ENCODE measurements at places on chromosomes 12 and 14. TPM values are rescaled to one million over a fixed set of nuclear protein-coding genes. Genes with fewer than 3 reads are reported as not detected.

Gene P2RX7
- 6.6 TPM for total RNA-seq

Gene PAH
- not detected for total RNA-seq

Gene DEPDC4
- total RNA-seq: 3.6 TPM

Gene ASB2
- total RNA-seq: 2.4 TPM

Gene RNASE2
- not detected for total RNA-seq

Gene KCNJ8
- not detected for total RNA-seq

Gene DAO
- total RNA-seq: not detected

Gene DPPA3
- total RNA-seq: not detected

Gene RNU6-8
- not detected for total RNA-seq

Gene PTPRQ
- total RNA-seq: not detected

Gene CNOT2
- 66.0 TPM for total RNA-seq

Gene EPYC
- total RNA-seq: not detected

GRCh38 chr12:29152223-29152868, 3.3 kb downstream of the FAR2 start:
- no peak for DNase-seq
- H3K4me3 ChIP-seq: no peak overlapping the region
- H3K4me1 ChIP-seq: peaks cover 8% of the 10 kb centered on the region

DNA sequence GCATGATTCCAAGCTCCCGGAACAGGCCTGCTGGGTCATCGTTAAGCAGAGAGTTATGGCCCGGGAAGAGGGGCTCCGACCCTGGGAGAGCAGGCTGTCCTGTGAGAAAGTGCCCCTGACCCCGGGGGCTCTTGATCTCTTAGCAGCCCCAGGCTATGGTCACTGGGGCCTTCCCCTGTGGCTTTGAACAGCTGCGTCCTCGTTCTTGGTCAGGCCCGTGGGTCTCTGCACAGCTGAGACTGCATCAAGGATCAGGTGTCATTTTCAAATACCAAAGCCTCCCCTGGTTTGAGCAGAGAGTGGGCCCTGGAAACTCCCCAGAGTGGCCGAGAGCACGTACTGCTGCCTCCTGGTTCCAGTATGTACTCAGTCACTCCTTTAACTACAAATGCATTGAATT, 114.8 kb downstream of the ESRRB start:
- DNase-seq: no peak
- H3K27me3 ChIP-seq: no peaks in the 10 kb centered on the region
- no peaks in the 10 kb centered on the region for H3K4me1 ChIP-seq
- H3K36me3 ChIP-seq: no peaks in the 10 kb centered on the region
- no peak overlapping the region for H3K4me3 ChIP-seq

GRCh38 chr12:75909714-75910656, 121.6 kb downstream of the PHLDA1 start:
- DNase-seq: no peak
- H3K4me1 ChIP-seq: peaks cover 12% of the 10 kb centered on the region
- H3K4me3 ChIP-seq: no peak overlapping the region
- H3K36me3 ChIP-seq: no peaks in the 10 kb centered on the region
- H3K27me3 ChIP-seq: peaks cover 8% of the 10 kb centered on the region

- H3K27me3 ChIP-seq: no peaks in the 10 kb centered on the region
- H3K36me3 ChIP-seq: peaks cover 45% of the 10 kb centered on the region
- DNase-seq: no peak
- no peak overlapping the region for H3K27ac ChIP-seq
- no peak overlapping the region for H3K4me3 ChIP-seq
These were observed 53.5 kb downstream of the RAB35 start for GRCh38 chr12:120062976-120063579.

DNA sequence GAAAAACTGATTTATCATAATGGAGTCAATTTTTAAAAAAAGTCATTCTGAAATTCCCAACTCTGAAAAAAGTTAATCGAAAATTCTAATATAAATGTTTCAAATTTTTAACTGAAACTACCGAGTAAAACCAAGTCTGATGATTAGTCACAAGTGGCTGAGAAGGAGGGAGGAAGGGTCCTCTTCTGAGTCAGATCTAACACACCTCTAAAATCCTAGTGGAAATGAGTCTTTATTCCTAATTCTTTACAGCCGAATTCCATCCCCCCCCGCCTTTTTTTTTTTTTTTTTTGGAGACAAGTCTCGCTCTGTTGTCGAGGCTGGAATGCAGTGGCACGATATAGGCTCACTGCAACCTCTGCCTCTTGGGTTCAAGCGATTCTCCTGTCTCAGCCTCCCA, 37.9 kb downstream of the RAD9B start:
- DNase-seq: no peak
- H3K27ac ChIP-seq: no peak overlapping the region
- H3K4me3 ChIP-seq: no peak overlapping the region
- H3K4me1 ChIP-seq: peaks cover 32% of the 10 kb centered on the region
- H3K36me3 ChIP-seq: peaks cover 51% of the 10 kb centered on the region

DNA sequence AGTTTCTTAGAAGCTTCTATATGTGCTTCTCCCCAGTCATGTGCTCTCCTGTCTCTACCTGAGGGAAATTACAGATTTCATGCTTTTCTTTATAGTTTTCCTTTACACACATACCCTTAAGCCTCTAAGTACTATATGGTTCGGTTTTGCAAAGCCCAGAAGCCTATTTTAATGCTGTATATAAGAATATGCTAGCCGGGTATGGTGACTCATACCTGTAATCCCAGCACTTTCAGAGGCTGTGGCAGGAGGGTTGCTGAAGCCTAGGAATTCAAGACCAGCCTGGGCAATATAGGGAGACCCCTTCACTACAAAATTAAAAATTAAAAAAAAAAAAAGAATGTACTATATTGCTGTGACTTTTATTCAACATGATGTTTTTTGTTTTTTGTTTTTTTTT, 15.4 kb downstream of the DGLUCY start:
- no peak overlapping the region for H3K4me3 ChIP-seq
- DNase-seq: no peak
- no peak overlapping the region for H3K27ac ChIP-seq
- H3K27me3 ChIP-seq: no peaks in the 10 kb centered on the region

DNA sequence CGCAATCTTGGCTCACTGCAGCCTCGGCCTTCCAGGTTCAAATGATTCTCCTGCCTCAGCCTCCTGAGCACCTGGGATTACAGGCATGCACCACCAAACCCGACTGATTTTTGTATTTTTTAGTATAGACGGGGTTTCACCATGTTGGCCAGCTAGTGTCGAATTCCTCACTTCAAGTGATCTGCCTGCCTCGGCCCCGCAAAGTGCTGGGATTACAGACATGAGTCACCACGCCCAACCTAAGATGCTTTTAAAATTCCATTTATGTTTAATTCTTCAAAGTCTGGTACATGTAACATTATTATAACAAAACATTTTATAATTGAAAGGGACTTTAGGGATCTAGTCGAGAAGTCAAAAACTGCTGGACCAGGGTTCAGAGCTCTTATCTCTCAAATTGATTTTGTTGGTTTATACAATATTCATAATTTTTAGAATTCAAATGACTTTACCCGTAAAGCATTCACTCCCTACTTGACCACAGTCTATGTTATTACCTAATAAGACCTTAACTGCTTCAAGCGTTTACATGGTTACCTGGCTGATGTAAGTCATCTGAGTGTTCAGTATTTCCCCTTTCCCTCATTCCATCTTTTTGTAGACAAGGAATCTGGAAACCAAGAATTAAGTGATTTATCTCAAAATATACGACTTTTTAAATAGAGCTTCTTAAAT, 28.2 kb downstream of the RAP1B start:
- no peak overlapping the region for H3K27ac ChIP-seq
- H3K4me1 ChIP-seq: peaks cover 90% of the 10 kb centered on the region
- DNase-seq: no peak
- H3K27me3 ChIP-seq: no peaks in the 10 kb centered on the region
- H3K4me3 ChIP-seq: no peak overlapping the region

DNA sequence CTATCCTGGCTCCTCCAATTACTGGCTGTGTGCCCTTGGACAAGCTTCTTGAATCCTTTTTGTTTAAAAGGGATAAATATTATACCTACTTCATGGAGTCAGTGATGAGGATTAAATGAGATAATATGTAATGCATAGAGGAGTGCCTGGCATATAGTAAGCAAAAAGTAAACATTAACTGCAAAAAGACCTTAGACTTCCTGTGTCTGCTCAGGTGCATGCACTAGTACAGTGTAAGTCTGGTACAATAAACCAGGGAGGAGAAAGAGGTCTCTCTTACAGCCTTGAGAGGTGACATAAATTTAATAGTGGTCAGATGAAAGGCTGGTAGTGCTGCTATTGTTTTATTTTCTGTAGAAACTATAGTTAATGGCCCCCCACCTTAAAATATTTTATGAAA, 305.2 kb upstream of the MIS18BP1 start:
- H3K4me3 ChIP-seq: no peak overlapping the region
- no peak for DNase-seq

GRCh38 chr14:58238252-58239243, 6.1 kb upstream of the PSMA3 start:
- peaks cover 16% of the 10 kb centered on the region for H3K4me1 ChIP-seq
- peak; percentile 61 for DNase-seq
- no peaks in the 10 kb centered on the region for H3K27me3 ChIP-seq
- H3K27ac ChIP-seq: no peak overlapping the region
- H3K4me3 ChIP-seq: no peak overlapping the region
- H3K36me3 ChIP-seq: no peaks in the 10 kb centered on the region

- DNase-seq: no peak
- no peaks in the 10 kb centered on the region for H3K36me3 ChIP-seq
- no peaks in the 10 kb centered on the region for H3K4me1 ChIP-seq
- H3K4me3 ChIP-seq: no peak overlapping the region
These were observed 101.4 kb downstream of the TTC7B start for GRCh38 chr14:90714811-90715210.

DNA sequence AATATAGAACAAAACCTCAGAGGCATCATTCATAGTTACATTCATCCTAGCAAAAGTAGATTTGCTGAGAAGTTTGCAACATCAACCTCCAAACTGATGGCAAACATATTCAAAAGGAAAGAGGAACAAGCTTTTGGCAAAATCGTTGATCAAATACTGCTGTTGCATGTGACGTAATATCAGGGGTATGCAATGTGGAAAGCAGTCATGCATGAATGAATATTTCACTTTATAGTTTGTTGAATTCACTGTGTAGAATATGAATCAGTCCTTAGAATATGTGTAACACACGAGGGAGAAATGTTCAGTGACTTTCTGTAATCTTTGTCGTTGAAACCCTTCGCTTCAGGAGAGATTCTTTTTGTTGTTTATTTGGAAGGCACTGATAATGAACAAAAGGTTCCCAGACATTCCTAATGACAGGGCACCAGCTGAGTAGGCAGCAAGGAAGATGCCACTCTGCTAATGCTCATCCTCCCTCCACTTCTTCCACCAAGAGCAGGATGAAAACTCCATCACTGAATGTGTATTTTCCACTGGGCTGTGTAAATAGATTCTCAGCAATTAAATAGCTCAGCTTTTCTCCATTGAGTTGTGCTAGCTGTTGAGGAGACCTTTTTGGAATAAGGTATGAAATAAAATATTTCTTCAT, 126.1 kb downstream of the PELI2 start:
- H3K27ac ChIP-seq: no peak overlapping the region
- no peaks in the 10 kb centered on the region for H3K36me3 ChIP-seq
- H3K4me3 ChIP-seq: no peak overlapping the region
- H3K4me1 ChIP-seq: no peaks in the 10 kb centered on the region

DNA sequence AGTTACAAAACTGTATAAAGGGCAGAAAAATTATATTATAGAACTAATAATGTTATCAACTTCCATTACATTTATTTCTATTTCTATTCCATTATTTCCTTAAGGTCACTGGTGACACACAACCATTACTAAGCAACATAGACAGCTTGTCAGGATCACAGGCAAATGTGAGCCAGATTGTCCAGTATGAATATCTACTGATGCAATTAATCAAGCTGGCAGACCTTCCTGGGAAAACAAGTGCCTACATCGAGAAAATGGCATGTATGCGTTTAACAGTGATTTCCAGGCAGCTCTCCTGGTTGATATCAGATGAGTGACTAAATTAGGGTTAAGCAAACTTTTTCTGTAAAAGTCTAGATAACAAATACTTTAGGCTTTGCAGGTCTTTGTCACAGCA, 36.9 kb upstream of the TSPAN8 start:
- no peaks in the 10 kb centered on the region for H3K36me3 ChIP-seq
- H3K4me1 ChIP-seq: no peaks in the 10 kb centered on the region
- H3K27ac ChIP-seq: no peak overlapping the region
- no peak overlapping the region for H3K4me3 ChIP-seq
- H3K27me3 ChIP-seq: peaks cover 3% of the 10 kb centered on the region
- no peak for DNase-seq

- H3K4me3 ChIP-seq: no peak overlapping the region
- H3K36me3 ChIP-seq: peaks cover 20% of the 10 kb centered on the region
- peak overlapping the region; percentile 55 for H3K27ac ChIP-seq
- no peak for DNase-seq
- no peaks in the 10 kb centered on the region for H3K27me3 ChIP-seq
- H3K4me1 ChIP-seq: peaks cover 26% of the 10 kb centered on the region
These were observed 2.2 kb upstream of the EP400 start for GRCh38 chr12:131947482-131948027.

- DNase-seq: no peak
- no peak overlapping the region for H3K27ac ChIP-seq
- no peak overlapping the region for H3K4me3 ChIP-seq
- no peaks in the 10 kb centered on the region for H3K27me3 ChIP-seq
These were observed 194.5 kb upstream of the C14orf180 start for GRCh38 chr14:104385111-104385510.

GRCh38 chr14:100190126-100190525, 30.7 kb upstream of the DEGS2 start:
- no peak for DNase-seq
- no peak overlapping the region for H3K27ac ChIP-seq
- peaks cover 10% of the 10 kb centered on the region for H3K4me1 ChIP-seq
- H3K27me3 ChIP-seq: no peaks in the 10 kb centered on the region
- no peaks in the 10 kb centered on the region for H3K36me3 ChIP-seq
- H3K4me3 ChIP-seq: no peak overlapping the region

GRCh38 chr14:73640796-73641365, 3.9 kb upstream of the DNAL1 start:
- H3K27ac ChIP-seq: no peak overlapping the region
- H3K4me3 ChIP-seq: no peak overlapping the region
- DNase-seq: no peak
- no peaks in the 10 kb centered on the region for H3K27me3 ChIP-seq

- no peak overlapping the region for H3K4me3 ChIP-seq
- no peaks in the 10 kb centered on the region for H3K36me3 ChIP-seq
- no peak for DNase-seq
- no peak overlapping the region for H3K27ac ChIP-seq
- peaks cover 8% of the 10 kb centered on the region for H3K4me1 ChIP-seq
These were observed 182.2 kb upstream of the SFSWAP start for GRCh38 chr12:131528667-131529066.

DNA sequence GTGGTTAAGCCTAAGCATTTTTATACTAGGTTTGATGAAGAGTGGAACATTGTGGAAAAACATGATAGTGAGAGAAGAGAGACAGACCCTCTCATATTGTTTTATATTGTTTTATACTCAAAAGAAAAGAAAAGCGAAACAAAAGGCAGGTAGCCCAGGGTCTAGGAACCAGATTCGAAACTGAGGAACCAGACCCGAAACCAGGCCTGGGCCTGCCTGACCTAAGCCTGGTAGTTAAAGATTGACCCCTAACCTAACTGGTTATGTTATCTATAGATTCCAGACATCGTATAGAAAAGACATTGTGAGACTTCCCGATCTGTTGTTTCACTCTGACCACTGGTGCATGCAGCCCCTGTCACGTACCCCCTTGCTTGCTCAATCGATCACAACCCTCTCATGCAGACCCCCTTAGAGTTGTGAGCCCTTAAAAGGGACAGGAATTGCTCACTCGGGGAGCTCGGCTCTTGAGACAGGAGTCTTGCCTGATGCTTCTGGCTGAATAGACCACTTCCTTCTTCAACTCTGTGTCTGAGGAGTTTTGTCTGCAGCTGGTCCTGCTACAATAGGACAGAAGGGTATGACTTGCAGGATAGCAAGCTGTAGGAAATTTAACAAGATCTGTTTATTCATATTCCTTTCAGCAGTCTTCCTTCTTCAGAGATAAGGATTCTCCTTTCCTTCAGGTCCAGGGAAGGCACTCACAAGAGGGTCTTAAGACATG, 147.1 kb upstream of the PLEKHA5 start:
- no peak overlapping the region for H3K27ac ChIP-seq
- no peaks in the 10 kb centered on the region for H3K27me3 ChIP-seq
- H3K36me3 ChIP-seq: no peaks in the 10 kb centered on the region

Data from activated naive CD4-positive, alpha-beta T cell treated with anti-CD3 and anti-CD28 coated beads for 36 hours (primary cell).